ENCODE measurements at places on chromosomes 1 and 21.

GRCh38 chr1:39652554-39652953 is 13.1 kb upstream of the HEYL start:
- DNase-seq: no peak

GRCh38 chr1:23651069-23651808 is 40.4 kb upstream of the RPL11 start:
- DNase-seq: no peak

GRCh38 chr21:42385619-42386018 is 10.2 kb downstream of the TMPRSS3 start:
- no peak for DNase-seq

GRCh38 chr1:71593523-71593922 is 512.7 kb upstream of the ZRANB2 start:
- no peak for DNase-seq

- DNase-seq: no peak
Measured at GRCh38 chr1:203072002-203072602, 13.7 kb downstream of the MYOG start.

- no peak for DNase-seq
Measured at GRCh38 chr1:26084091-26084561, 16.7 kb upstream of the TRIM63 start.

DNA sequence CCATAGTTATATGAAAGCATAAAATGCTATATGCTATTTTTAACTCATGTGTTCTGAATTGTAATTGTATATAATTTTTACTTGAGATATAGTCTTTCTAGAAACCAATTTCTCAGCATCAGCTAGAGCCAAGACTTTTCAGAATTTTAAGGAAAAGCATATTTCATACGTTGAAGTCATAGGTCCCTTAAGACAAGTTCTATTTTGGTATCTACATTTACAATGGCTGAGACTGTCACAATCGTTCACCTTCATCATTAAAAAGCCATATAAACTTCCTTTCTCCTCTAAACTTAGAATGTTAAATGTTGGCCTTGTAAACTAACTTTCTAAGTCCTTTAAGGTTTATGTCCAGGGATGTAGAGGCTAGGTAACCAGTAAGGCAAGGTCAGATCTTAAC is 104.1 kb downstream of the LRRC40 start:
- no peak for DNase-seq

GRCh38 chr21:25412100-25412499 is 195.2 kb downstream of the MRPL39 start:
- no peak for DNase-seq

- peak; percentile 26 for DNase-seq
Measured at GRCh38 chr1:19799230-19800075, at the start of gene TMCO4. TMCO4 (minus strand) TSS chr1:19799916; CDS start chr1:19780758, 19,158 bp downstream.

- no peak for DNase-seq
Measured at GRCh38 chr1:221477252-221477651, 264.6 kb downstream of the DUSP10 start.

DNA sequence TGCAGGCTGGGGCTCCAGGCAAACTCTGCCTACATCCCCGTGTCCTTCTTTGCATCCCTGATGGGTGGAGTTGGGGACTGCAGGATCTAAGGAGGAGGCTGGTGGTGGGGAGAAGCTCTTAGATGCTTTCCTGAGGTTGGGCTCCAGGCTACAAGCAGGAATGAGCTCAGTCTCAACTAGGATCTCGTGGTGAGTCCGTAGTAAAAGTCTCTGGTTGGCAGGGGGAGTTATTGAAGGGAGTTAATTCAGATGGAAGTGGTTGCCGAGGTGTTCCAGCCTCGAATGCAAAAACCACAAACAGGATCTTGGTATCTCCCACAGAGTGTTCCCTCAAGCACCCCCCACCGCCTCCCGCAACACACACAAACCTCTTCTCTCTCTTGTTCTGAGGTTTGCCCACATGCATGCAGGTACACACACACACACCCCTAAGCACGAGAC is 35.0 kb downstream of the TMCC2 start:
- no peak for DNase-seq

- no peak for DNase-seq
Measured at GRCh38 chr1:238558156-238558555, 667.4 kb upstream of the ZP4 start.

Data from T-helper 2 cell (primary cell).